ENCODE measurements at places on chromosomes 11 and 22. TPM values are rescaled to one million over a fixed set of nuclear protein-coding genes. Genes with fewer than 3 reads are reported as not detected.

GRCh38 chr11:12673601-12673923 is 659 bp upstream of the TEAD1 start:
- no peak for DNase-seq

DNA sequence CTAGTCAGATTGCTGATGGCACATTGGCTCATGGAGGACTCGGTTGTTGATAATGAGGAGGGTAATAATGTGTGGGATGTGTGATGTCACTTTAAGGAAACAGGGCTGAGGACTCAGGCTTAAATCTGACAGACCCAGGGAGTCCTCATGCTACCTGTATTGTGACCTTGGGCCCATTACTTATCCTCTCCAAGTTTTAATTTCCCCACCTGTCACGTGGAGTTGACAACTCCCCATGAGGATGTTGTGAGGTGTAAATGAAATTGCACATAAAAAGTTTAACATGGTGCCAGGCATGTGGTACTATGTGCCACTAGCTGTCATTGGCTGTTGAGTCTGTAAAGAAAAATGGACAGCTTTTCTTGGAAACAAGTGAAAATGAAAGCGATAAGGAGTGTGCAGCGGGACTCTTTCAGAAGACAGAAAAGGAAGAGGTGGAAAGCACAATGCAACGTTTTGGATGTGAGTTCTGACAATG is 15.3 kb downstream of the IL10RA start:
- DNase-seq = no peak

DNA sequence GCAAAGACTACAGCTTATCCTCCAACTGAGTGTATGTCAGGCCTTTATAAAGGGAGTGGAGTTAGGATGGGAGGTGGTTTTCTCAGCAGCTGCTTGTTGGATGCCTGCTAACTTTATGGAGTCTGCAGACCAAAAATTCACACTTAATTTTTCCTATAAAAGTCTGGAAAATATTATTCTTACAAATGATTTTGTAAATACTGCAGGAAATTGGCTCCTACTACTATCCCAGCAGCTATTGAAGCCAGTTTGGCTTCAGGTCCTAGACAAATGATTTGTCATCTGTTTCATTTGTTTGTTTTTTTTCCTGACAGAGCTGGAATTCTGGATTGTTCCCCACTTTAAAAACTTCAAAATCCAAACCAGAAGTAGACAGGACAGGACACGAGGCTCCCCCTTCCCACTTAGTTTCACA is 292.5 kb downstream of the TMEM135 start:
- DNase-seq = no peak

DNA sequence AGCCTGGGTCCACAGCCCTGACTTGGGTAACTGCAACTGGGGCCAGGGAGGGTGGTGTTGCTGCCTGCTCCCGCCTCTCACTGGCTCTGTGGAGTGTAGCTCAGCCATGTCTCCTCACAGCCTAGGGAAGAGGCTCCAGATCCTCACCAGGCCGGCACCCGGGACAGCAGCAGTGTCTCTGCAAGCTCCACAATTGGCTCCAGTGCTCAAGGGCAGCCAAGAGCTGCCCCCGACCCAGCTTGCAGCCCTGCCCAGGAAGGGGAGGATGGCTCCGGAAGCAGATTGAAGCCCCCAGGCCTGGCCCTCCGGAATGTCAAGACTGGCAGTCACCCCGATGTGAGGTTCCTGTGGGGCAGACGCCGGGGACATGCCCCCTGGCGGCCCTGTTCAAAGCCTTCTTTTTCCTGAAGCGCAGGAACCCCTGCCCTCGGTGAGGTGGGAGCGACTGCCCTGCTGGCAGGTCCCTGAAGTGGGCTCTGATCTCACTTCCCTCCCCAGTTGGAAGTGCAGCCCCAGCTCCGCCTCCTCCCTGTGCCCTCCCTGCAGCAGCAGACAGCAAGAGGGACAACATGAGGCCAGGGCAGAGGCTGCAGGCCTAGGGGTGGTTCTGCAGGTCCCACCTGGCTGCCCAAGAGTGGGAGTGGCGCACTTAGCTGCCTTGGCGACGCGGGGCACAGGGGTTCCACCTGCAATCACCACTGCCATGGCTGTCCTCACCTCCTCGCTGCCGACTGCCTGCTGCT is 816.2 kb upstream of the LUZP2 start:
- no peak for DNase-seq

DNA sequence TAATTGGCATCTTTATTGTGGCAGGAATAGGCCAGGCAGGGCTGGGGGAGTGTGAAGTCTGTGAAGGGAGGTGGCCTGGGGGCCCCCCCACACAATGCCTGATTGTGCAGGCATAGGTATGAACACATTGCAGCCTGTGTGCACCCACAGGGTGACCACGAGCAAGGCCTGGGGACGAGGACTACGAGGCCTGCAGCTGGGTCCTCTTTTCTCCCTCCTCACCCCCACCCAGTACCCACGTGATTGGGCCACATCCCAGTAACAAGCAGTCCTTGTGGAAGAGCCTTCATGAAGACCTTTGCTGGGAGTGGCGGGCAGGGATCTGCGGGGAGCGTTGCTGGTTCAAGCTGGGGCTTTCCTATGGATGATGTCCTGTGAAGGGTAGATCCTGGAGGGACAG is 29.3 kb downstream of the ZBTB16 start:
- DNase-seq = no peak

DNA sequence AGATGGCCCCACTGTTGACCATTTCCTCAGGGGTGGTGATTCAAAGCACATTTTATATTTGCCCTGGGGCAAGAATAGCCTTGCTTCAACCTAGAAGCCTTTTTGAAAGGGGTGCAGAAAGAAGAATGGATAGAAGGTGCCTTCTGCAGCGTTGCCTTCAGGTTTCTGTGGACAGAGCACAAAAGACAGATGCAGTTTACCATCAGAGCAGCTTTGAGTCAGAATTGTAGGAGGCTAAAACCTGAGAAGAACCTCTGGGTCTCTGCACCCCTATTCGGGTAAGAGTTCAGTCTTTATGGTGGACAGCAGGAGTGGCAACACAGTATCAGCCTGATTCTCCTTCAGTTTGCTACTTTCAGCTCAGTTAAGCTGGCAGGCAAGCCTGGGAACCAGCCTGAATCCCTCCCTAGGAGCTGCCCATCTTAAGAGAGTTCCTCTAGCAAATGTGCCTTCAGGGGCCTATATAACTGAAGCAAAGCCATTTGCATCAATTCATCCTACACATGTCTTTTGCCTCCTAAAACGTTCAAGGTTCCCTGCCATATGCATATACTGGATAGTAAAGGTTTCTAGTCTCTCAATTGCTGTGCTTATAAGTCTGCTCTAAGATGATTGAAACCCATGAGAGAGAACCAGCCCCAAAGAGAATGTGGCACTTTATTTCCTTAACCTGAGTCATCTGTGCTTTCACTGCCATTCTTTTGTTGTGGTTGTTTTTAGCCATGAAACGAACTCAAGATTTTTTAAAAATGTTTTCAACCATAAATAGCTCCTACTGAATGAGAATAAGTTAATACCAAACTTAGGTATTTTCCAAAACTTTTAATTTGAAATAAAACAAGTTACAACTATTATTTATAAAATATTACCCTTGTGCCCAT is 123.0 kb downstream of the TRIM44 start:
- no peak for DNase-seq

- DNase-seq = no peak
Measured at GRCh38 chr22:21038405-21038804, 6.0 kb upstream of the SLC7A4 start.

GRCh38 chr22:48843640-48844039 is 984.0 kb downstream of the BRD1 start:
- no peak for DNase-seq

GRCh38 chr11:76665172-76665571 is 5.4 kb downstream of the LRRC32 start:
- no peak for DNase-seq

- no peak for DNase-seq
Measured at GRCh38 chr11:46905806-46906205, 12.5 kb downstream of the LRP4 start.

- no peak for DNase-seq
Measured at GRCh38 chr11:120281143-120281795, 41.3 kb downstream of the POU2F3 start.

DNA sequence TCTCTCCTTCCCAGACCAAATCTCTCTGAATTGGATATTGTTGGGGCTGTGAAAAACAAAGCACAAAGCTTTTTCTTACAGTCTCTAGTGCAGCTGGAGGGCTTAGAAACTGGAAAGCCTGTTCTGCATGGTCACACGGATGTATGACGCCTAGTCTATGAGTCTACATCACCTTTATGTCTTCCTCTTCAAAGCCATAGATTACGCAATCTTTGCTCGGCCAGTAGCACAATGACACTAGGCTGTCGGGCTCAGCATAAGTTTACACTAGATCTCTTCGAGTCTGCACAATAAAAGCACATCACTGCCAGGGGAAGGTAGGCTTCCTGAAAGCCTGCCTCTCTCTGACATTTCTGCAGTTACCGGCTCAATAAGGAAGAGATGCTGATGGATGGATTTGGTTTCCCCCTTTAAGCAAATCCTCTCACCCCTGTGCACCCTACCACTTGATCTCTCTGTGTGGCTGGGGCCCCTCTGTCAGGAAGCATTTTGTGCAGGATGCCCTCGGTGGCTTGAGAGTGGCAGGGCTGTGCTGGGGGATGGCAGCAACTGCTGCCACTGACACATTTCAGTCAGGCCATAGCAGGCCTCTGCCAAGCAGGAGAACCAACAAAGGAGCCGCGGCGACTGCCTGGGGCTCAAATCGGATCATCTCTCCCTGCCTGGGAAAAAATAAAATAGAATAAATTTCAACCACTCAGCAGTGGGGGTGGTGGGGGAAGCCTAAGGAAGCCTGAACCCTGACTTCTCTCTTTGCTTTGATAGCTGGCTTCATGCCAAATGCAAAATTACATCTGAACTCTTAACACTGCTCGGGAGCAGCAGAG is 1272.8 kb downstream of the LRRC4C start:
- DNase-seq = no peak

- no peak for DNase-seq
Measured at GRCh38 chr11:130703489-130704190, 212.6 kb downstream of the SNX19 start.

DNA sequence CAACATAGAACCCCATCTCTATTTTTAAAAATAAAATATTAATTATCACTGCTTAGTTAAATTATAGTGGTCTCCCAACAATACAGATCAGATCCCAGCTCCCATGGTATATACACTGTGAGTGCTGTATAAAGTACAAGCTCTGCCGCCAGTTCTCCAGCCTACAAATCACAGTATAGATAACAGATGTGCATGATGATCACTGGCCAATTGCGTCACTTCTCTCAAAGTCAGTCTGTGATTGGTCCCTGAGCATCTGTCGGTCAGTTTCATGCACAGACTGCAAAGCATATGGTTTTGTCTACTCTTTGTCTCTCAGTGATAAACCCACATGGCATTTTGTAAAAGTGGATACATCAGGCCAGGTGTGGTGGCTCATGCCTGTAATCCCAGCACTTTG is 15.7 kb downstream of the PPARA start:
- no peak for DNase-seq

DNA sequence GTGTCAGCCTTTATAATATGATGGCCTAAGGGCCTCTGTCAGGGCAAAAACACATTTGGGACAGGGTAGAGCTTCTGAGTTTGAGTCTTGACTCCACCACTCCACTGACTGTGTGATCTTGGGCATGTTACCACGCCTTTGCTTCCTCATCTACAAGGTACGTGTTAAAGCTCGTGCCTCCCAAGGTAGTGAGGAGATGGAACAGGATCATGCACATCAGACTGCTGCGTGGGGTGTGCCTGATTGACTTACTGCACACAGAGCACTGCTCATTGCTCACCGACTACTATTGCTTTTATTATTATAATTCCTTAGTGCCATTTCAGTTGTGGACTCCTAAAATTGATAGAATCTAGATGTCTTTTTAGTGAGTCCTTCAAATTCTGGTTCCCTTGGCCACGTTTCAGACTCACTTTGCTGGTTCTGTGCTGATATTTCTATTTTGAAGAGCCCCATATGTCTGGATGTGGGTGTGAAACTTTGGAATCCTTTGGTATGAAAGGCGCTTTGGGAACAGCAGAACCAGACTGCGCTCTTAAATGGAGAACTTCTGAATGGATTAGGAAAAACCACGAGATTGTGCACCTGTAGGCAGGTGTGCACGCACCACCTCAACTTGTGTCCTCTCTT is 44.1 kb upstream of the RAB1B start:
- no peak for DNase-seq

DNA sequence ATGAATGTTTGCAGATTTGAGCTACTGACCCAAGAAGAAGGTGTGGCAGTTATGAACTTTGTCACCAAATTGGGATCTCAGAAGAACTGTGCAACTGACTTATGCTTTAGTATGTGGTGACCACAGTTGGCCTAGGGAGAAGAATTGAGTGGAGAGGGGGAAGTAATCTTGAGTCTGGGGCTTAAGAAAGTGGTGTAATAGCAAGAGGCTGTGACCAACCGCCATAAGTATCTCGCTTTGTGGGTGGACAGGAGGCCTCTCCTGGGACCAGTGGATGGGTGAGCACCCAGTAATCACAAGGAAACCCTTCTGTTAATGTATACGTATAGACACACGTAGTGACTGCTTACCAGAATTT is 12.7 kb upstream of the IL10RA start:
- DNase-seq = no peak

GRCh38 chr11:128520206-128520887 is 67.0 kb downstream of the ETS1 start:
- DNase-seq = no peak

- DNase-seq = no peak
Measured at GRCh38 chr22:49062155-49062801, 765.4 kb downstream of the BRD1 start.

DNA sequence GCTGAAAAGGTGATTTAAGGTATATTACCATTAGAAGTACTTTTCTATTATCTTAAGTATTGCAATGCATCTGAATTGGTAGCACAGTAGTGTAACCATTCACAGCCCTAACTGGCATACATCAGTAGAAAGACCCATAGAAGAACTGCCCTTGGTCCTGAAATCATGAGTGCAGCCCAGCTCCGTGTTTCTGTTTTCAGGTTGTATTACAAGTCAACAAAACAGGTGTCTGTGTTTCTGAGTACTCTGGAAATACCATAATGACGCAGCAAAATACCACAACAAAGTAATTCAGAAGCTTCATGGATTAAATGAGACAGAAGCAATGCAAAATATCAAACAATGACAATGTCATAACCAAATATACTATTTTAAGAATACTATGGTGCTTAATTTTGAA is 226.3 kb downstream of the OPCML start:
- DNase-seq = no peak

GRCh38 chr11:116193321-116194131 is 579.3 kb downstream of the BUD13 start:
- no peak for DNase-seq

PVALB gene
- not detected for total RNA-seq

DLG2 gene
- 13.9 TPM for total RNA-seq

KAT5 gene
- 40.1 TPM for total RNA-seq

RIMBP3B gene
- total RNA-seq = 0.38 TPM

DNAL4 gene
- total RNA-seq = 8.2 TPM

LARGE1 gene
- total RNA-seq = 132 TPM

VSTM5 gene
- not detected for total RNA-seq

ASPHD2 gene
- 0.28 TPM for total RNA-seq

CASP5 gene
- total RNA-seq = not detected

SLC6A5 gene
- total RNA-seq = not detected

PGA3 gene
- total RNA-seq = not detected

OR5P2 gene
- not detected for total RNA-seq

TTC36 gene
- total RNA-seq = 1.6 TPM

BTBD18 gene
- total RNA-seq = not detected

HEPN1 gene
- not detected for total RNA-seq

LRRC10B gene
- total RNA-seq = 0.25 TPM

TPBGL gene
- total RNA-seq = 0.08 TPM

CHADL gene
- 5.6 TPM for total RNA-seq

Measured in heart left ventricle (tissue), 16 donors.